ENCODE measurements at places on chromosomes 12 and 14. TPM values are rescaled to one million over a fixed set of nuclear protein-coding genes. Genes with fewer than 3 reads are reported as not detected.

CCDC177 gene
- 4.5 TPM for total RNA-seq

EPYC gene
- total RNA-seq, result not detected

DNA sequence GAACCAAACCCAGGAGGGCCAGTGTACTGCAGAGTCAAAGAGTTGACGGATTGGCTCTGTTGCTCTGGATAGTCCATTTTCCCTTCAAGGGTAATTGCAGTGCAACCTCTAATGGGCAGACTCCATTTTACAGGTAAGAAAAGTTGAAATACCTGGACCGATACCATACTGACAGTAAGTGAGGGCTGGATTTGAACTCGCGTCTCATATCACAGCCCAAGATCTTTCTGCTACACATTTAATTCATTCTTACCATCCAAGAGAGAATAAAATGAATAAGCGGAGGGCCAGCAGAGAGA, 356 bp upstream of the ZC3H14 start:
- DNase-seq, result no peak

GRCh38 chr12:51864833-51865670, 16.5 kb upstream of the FIGNL2 start:
- DNase-seq, result no peak
